Left kidney (tissue), 8 donors: ENCODE measurements at places on chromosomes 4 and X. TPM values are rescaled to one million over a fixed set of nuclear protein-coding genes. Genes with fewer than 3 reads are reported as not detected.

ATP2B3 gene
- polyA plus RNA-seq, result 0.18 TPM

TMEM150C gene
- polyA plus RNA-seq, result 34.5 TPM

CENPE gene
- polyA plus RNA-seq, result 20.6 TPM

MXRA5 gene
- polyA plus RNA-seq, result 5.6 TPM

CLGN gene
- 4.3 TPM for polyA plus RNA-seq

NSG1 gene
- polyA plus RNA-seq, result 4.9 TPM

CXCL5 gene
- 0.12 TPM for polyA plus RNA-seq

MAGEA8 gene
- 0.43 TPM for polyA plus RNA-seq

DLG3 gene
- 49.8 TPM for polyA plus RNA-seq

PRSS12 gene
- polyA plus RNA-seq, result 7.1 TPM

GAR1 gene
- 40.1 TPM for polyA plus RNA-seq
